ENCODE measurements at places on chromosomes 3 and 15.

GRCh38 chr3:43477600-43477999 is 144.2 kb downstream of the ANO10 start:
- no peaks in the 10 kb centered on the region for H3K36me3 ChIP-seq
- no peak overlapping the region for H3K4me3 ChIP-seq
- no peaks in the 10 kb centered on the region for H3K27me3 ChIP-seq
- no peak for DNase-seq

DNA sequence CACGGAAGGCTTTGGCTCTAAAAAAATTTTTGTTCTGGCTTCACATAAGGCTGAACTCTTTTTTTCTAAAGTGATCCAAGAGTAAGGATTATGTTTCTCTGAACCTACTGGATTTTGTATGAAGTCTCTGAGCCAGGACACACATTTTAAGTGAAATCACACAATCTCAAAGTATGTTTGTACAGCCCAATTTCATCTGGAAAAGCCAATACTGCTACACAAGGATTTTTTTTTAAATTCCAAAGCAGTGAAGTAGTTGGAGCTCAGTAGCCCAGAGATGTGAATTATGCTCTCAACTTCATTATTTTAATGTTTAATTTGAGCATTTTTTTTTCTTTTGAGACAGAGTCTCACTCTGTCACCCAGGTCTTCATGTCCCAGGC is 243.9 kb downstream of the FAM43A start:
- H3K36me3 ChIP-seq = peaks cover 9% of the 10 kb centered on the region
- no peak overlapping the region for H3K27ac ChIP-seq
- H3K4me3 ChIP-seq = no peak overlapping the region
- DNase-seq = no peak
- peaks cover 12% of the 10 kb centered on the region for H3K4me1 ChIP-seq
- peaks cover 17% of the 10 kb centered on the region for H3K27me3 ChIP-seq

GRCh38 chr3:196942226-196942914 is at the start of gene NCBP2:
TSS of gene NCBP2 (minus strand) at chr3:196942528. CDS start at chr3:196942503, 25 bp downstream.
- peaks cover 7% of the 10 kb centered on the region for H3K36me3 ChIP-seq
- peak; percentile 99 for DNase-seq
- peak within 1 kb of the TSS; percentile 96 for H3K27ac ChIP-seq
- H3K4me1 ChIP-seq = peaks cover 61% of the 10 kb centered on the region
- H3K27me3 ChIP-seq = no peaks in the 10 kb centered on the region

- no peak overlapping the region for H3K4me3 ChIP-seq
- H3K27ac ChIP-seq = no peak overlapping the region
- no peaks in the 10 kb centered on the region for H3K27me3 ChIP-seq
- H3K4me1 ChIP-seq = peaks cover 2% of the 10 kb centered on the region
These were observed 26.2 kb upstream of the ANXA2 start for GRCh38 chr15:60424006-60424405.

GRCh38 chr15:84872009-84872910 is 12.2 kb upstream of the SLC28A1 start:
- no peak overlapping the region for H3K27ac ChIP-seq
- no peaks in the 10 kb centered on the region for H3K4me1 ChIP-seq
- H3K36me3 ChIP-seq = no peaks in the 10 kb centered on the region
- no peak for DNase-seq

DNA sequence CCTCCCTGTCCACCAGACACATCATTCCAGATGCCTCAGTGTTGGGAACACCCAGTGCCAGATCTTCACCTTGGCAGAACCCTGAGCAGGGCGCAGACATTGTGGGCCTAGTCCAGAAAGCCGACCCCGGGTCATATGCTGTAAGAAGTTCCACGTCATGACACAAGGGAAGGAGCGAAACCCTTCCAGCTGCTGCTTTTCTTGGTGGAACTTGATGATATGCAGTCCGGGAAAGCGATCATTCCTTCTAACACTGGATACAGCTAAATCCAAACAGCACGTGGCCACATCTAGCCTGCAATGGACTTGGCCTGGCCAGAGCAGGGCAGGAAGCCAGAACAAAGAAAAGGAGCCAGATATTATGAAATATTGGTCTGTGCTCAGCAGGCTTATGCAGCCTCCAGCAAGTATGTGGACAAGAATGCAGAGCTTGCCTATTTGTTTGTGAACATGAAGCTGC is 22.0 kb downstream of the GASK1A start:
- H3K27me3 ChIP-seq = no peaks in the 10 kb centered on the region
- no peaks in the 10 kb centered on the region for H3K36me3 ChIP-seq
- H3K4me3 ChIP-seq = no peak overlapping the region
- no peak overlapping the region for H3K27ac ChIP-seq
- H3K4me1 ChIP-seq = no peaks in the 10 kb centered on the region

All from naive B cell (primary cell).